ENCODE measurements at places on chromosomes 1 and 21.

DNA sequence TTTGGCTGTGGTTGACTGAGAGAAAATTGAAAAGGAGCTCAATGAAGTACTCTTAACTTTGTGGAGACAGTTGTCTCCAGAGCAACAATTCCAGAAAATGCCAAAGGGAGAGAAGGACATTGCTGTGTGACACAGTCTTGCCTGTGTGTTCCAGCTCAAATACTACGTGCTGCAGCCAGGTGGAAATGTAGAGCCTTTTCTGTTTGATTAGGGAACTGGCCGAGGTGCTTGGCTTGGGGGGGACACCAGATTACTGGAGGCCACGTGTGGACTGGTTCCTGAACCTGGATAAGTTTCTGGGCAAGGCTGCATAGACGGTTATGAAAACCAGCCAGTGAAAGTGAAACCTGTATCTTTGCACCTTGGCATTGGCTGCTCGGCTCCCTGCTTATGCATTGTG is 217.9 kb downstream of the CTH start:
- no peak overlapping the region for H3K27ac ChIP-seq
- H3K36me3 ChIP-seq = no peaks in the 10 kb centered on the region

DNA sequence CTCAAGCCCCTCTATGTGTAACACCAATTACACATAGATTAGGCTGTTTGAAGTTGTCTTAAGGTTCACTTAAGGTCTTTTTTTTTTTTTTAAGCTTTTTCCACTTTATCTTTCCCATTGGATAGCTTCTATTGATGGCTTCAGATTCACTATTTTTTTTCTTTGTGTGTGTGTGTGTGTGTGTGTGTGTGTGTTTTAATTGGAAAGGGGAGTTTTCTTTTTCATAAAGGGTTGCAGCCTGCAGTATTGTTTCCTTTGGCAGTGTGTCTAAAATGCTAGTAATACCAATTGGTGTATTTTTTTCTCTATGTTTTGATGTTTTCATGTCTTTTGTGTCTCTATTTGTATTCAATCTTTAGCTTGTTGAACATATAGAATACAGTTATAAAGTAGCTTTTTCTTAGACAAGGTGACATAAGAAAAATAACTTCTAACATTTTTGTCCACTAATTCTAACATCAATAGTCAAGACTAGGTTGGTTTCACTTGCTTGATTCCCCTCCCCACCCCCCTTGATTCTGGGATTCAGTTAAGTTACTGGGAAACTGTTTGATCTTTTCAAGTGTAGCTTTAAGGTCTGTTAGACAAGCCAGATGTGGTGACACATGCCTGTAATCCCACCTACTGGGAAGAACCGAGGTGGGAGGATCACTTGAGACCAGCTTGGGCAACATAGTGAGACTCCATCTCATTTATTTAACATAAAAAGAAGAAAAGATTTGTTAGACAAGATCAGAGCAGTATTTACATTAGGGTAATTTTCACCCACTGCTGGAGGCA is 21.4 kb downstream of the PRRC2C start:
- H3K27me3 ChIP-seq = no peaks in the 10 kb centered on the region
- H3K36me3 ChIP-seq = peaks cover 61% of the 10 kb centered on the region
- peak overlapping the region; percentile 86 for H3K27ac ChIP-seq
- DNase-seq = no peak
- peaks cover 16% of the 10 kb centered on the region for H3K4me1 ChIP-seq
- no peak overlapping the region for H3K4me3 ChIP-seq

DNA sequence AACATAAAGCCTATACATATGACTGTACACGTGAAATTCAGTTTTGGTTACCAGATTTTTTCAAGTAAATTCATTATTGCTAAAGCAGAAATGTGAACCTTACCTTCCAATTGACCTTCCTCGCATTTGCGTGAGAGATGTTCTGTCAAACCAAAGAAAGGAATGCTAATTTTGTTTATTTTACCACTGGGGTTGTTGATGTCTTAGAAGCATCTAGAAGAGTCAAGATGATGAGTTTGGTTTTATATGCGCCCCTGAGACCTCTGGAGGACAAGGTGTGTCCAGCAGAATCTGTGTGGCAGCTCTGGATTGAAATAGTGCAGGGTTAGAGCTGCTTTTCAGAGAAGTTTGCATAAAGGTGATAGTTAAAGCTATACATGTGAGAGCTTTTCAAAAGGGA is 48.4 kb downstream of the ZBTB40 start:
- H3K36me3 ChIP-seq = peaks cover 23% of the 10 kb centered on the region
- H3K4me1 ChIP-seq = peaks cover 16% of the 10 kb centered on the region
- peaks cover 6% of the 10 kb centered on the region for H3K27me3 ChIP-seq
- DNase-seq = no peak

- H3K4me3 ChIP-seq = peak overlapping the region; percentile 54
- no peaks in the 10 kb centered on the region for H3K36me3 ChIP-seq
- peaks cover 50% of the 10 kb centered on the region for H3K4me1 ChIP-seq
- no peak overlapping the region for H3K27ac ChIP-seq
- peak; percentile 77 for DNase-seq
- peaks cover 48% of the 10 kb centered on the region for H3K27me3 ChIP-seq
Measured at GRCh38 chr1:6448749-6449631, 17.0 kb downstream of the TNFRSF25 start.

- H3K27ac ChIP-seq = no peak within 1 kb of the TSS
- no peaks in the 10 kb centered on the region for H3K36me3 ChIP-seq
- H3K4me3 ChIP-seq = peak within 1 kb of the TSS; percentile 67
Measured at GRCh38 chr1:110070671-110071242, at the start of gene ALX3. Gene ALX3, minus strand, starts transcription at chr1:110070672. Its CDS starts 60 bp downstream, at chr1:110070612.
